A549 treated with Mapracorat at 1 μM for 4 hours (cell line): ENCODE measurements at places on chromosomes 2 and 18. TPM values are rescaled to one million over a fixed set of nuclear protein-coding genes. Genes with fewer than 3 reads are reported as not detected.

The RGPD4 gene
- 0.04 to 0.07 TPM (median 0.06 TPM) in 4 of 5 replicates, not detected in the other for total RNA-seq

The IL1B gene
- total RNA-seq, result 0.13 to 0.17 TPM (median 0.14 TPM) in 4 of 5 replicates, not detected in the other

The PCARE gene
- not detected in 5 replicates for total RNA-seq

The QPCT gene
- total RNA-seq, result 20.4 to 22.7 TPM (median 21.6 TPM) in 5 replicates

The AQP4 gene
- total RNA-seq, result not detected in 5 replicates

The RPE gene
- 56.1 to 63.9 TPM (median 58.7 TPM) in 5 replicates for total RNA-seq

The SERPINB10 gene
- not detected in 5 replicates for total RNA-seq

The TMEM37 gene
- total RNA-seq, result 1.4 to 2.6 TPM (median 2.1 TPM) in 5 replicates

The CWC22 gene
- 9.6 to 14.7 TPM (median 11.4 TPM) in 5 replicates for total RNA-seq

The TTC31 gene
- 15.7 to 17.7 TPM (median 16.1 TPM) in 5 replicates for total RNA-seq

The MDH1B gene
- 1.4 to 2.0 TPM (median 1.7 TPM) in 5 replicates for total RNA-seq

The UGT1A5 gene
- not detected in 5 replicates for total RNA-seq

The BOLL gene
- not detected in 5 replicates for total RNA-seq

The STRN gene
- total RNA-seq, result 11.1 to 19.2 TPM (median 17.2 TPM) in 5 replicates

The DAPL1 gene
- not detected in 5 replicates for total RNA-seq

The ZNF521 gene
- total RNA-seq, result not detected in 5 replicates

The CHPF gene
- total RNA-seq, result 19.5 to 34.2 TPM (median 31.1 TPM) in 5 replicates

The MLPH gene
- 250 to 327 TPM (median 305 TPM) in 5 replicates for total RNA-seq

The DSC1 gene
- not detected in 5 replicates for total RNA-seq

The ACVR1C gene
- not detected in 5 replicates for total RNA-seq

The UGT1A3 gene
- 0.10 to 0.31 TPM (median 0.26 TPM) in 3 of 5 replicates, not detected in the others for total RNA-seq

The NOSTRIN gene
- 1.8 to 3.1 TPM (median 2.2 TPM) in 5 replicates for total RNA-seq

The IL36G gene
- total RNA-seq, result not detected in 5 replicates

The BOK gene
- total RNA-seq, result 25.6 to 38.0 TPM (median 37.1 TPM) in 5 replicates

The PLCL1 gene
- total RNA-seq, result not detected in 5 replicates

The RNF144A gene
- 6.6 to 8.8 TPM (median 8.1 TPM) in 5 replicates for total RNA-seq
